ENCODE measurements at places on chromosomes 16 and 17.

DNA sequence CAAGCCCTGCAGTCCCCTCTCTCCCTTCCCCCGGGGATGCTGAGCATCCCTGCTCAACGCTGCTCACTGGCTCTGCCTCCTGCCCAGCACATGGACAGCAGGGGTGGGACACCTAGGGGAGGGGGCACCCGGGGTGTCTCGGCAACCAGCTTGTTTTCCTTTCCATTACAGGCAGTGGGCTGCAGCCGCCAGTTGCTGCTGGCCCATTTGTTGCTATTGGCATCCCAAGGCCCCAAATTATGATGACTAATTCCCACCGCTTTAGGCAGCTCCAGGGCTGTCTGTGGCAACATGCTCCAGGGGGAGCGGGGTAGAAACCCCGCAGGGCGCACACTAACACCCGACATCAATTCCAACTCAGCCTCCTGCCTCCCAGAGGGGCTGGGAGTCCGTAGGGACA, 4.9 kb downstream of the SDK2 start:
- no peak for DNase-seq

DNA sequence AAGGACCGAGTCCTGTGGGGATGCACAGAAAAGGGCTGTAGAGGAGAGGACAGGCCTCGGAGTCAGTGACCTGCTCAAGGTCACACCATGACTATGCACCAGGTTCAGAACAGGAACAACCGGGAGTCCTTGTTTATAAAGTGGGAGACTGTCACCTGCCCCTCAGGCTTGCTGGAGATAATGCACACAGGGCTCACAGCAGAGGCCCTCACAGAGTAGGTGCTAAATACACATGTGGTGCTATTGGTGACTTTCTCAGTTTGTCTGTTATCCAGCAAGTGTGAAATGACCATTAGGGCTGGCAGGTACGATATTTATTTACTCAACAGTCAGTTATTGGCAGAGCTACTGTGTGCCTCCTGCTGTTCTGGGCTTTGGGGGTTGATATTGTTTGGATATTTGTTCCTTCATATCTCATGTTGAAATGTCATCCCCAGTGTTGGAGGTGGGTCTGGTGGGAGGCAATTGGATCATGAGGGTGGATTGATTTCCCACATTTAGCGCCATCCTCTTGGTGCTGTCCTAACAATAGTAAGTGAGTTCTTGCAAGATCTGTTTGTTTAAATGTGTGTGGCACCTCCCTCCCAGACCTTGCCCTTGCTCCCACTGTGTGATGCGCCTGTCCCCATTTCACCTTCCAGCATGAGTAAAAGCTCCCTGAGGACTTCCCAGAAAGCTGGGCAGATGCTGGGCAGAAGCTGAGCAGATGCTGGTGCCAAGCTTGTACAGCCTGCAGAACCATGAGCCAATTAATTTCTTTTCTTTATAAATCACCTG, 162.1 kb upstream of the MPHOSPH6 start:
- no peak for DNase-seq

DNA sequence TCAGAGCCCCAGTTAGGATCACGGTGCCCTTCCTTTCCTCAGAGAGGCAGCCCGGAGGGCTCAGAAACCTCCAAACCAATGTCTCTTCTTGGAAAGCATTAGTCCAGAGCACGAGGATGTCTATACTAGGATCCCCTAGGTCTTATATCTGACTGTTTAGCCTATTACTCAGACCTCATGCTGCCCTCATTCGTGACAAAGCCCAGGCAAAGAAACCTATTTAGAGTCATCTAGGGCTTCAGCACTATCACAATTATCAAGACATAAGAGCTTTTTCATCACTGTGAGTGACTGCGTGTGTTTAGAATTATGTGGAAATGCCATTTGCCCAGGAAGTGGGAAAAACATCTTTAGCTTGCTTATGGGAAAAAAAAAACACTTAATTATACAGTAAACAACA, 159.8 kb upstream of the NOL11 start:
- DNase-seq = no peak

GRCh38 chr17:73634629-73635028, 9.6 kb downstream of the SDK2 start:
- no peak for DNase-seq

GRCh38 chr17:35944151-35944550, 638 bp upstream of the LYZL6 start:
- DNase-seq = no peak

- DNase-seq = no peak
Measured at GRCh38 chr17:10628756-10629155, 28.4 kb downstream of the MYH3 start.

GRCh38 chr17:67520252-67520906, 143.3 kb downstream of the PITPNC1 start:
- no peak for DNase-seq

DNA sequence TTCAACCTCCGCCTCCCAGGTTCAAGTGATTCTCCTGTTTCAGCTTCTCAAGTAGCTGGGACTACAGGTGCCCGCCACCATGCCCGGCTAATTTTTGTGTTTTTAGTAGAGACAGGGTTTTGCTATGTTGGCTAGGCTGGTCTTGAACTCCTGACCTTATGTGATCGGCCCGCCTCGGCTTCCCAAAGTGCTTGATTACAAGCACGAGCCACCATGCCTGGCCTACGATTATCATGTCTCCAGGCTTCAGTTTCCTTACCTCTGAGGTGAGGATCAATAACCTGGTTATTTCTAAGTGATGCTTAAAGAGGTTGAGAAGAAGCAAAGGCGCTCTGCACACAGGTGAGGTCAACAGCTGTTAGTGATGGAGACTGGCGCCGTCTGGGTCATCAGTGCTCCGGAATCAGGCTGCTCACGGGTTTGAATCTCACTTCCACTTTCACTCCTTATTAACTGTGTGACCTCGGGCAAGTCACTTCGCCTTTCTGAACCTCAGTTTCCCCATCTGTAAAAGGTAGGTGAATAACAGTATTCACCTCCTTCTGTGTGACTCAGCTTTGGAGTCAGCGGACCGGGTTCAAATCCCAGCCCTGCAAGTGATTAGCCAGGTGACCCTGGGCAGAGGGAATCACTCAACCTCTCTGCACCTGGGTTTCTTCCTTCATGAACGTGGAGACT, 745 bp upstream of the ABCC1 start:
- DNase-seq = no peak

GRCh38 chr17:56350592-56350991, 197.3 kb downstream of the ANKFN1 start:
- no peak for DNase-seq

Measured in eye (tissue), 1 donor.